ENCODE measurements at places on chromosomes 3 and 15.

GRCh38 chr3:109184726-109185125 is 48.2 kb downstream of the C3orf85 start:
- DNase-seq, result no peak

- no peak for DNase-seq
Measured at GRCh38 chr15:69862540-69862939, 235.2 kb downstream of the TLE3 start.

DNA sequence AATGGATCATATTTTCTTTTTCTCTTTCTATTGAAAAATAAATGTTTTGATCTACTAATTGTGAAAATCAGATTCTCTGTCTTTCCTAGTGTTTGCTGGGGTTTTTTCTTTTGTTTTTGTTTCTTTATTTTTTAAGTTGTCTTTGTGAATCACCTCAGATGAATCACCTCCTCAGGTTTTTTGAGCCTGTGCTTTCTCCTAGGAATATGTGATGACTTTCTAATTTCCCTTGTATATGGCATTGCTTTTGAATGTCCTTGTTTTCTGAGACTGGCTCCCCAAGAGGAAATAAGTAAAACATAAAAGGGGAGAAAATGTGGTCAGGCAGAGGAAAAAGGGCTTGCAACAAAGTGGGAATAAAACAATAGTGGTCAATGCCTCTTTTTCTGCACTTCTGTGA is 750.0 kb downstream of the ZPLD1 start:
- no peak for DNase-seq

DNA sequence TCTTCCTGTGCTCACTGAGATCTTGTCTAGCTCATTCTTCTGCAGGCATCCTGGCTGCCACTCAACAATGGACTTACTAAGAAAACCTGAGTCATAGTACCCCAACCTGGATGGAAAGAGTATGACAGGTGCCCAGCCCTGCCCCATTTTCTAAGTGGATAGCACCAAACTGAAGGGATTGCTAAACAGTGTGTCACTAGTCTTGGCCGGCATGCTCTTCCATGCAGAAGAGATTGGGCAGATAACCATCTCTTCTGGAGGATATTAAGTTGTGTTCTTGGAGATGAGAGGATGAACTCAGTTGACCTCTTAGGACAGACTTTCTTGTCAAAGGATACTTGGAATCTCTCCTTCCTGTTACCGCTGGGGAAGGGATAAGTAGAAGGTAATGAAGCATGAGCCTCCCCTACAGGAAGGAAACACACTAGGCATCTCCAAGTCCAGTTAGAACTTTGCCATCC is 797.5 kb downstream of the AGBL1 start:
- no peak for DNase-seq

GRCh38 chr3:98954242-98954641 is 52.7 kb upstream of the DCBLD2 start:
- peak; percentile 14 for DNase-seq

DNA sequence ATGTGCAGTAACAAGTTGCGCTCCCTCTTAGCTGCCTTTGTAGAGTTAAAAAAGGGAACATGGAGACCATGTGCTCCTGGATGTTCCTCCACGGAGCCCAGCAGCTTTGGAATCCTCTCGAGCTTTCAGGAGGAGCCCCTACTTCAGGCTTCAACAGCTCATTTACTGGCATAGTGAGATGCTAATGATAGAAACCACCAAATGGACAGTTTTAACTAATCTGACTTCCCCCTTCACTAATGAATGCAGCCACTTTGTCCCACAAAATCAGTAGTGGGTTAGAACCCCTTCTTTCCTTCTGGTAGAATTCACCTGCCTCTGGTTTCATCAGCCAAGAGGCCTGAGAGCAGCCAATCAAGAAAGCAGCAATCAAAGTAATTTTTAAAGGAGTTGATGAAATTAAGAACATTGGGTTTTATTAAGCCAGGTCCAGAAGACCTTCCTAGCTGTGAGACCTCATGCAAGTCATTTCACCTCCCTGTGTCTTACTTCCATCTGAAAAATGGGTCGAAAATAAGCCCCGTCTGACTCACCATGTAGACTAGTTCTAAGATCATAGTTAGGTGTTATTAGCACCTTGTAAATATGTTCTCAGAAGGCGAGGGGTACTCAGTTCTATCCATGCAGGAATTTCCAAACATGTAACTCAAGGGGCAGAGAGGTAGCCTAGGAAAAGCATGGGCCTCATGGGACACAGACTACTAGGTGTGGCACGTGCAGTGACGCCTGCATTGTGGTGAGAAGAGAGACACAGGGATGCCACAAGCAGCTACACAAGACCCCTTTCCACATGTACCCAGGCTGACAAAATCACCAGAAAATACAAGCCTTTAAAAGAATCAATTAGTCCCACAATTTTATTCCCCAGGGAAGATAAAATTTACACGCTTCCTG is 179.7 kb upstream of the LPP start:
- no peak for DNase-seq

DNA sequence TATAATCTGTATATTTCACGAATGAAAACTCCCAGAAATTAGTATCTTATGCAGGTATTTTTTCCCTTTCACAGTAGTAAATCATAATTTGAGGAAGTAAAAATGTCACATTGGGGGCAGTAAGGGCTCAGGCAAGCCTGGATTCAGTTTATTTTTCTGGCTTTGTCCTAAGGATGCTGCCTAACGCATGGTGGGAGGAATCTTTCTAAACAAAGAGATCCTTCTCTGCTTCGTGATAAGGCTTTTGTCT is 35.7 kb downstream of the DNASE1L3 start:
- no peak for DNase-seq

DNA sequence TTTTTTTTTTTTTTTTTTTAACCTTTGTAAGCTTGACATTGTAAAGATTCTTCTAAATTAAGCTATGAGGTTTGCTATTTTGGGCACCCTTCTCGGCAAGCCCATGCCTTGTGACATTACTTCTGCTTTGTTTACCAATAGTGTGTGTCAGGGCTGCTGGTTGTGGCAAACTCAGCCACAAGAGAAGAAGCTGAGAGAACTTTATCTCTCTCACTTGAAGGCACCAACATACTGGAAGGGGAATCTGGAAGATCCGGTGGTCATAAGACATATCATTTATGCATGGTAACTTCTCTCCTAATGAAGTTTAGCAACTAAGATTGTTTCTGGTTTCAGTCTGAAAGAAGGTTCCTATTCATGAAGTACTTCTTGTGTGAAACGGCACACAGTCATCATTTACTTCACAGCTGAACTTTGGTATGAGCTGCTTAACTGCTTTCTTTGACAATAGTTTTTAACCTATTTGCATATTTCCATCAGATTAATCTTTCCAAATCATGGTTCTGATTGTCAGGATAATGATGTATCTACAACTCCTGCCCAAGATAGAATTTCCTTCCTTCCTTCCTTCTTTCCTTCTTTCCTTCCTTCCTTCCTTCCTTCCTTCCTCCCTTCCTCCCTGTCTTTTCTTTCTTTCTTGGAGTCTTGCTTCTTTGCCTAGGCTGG is 189.3 kb downstream of the NFKBIZ start:
- no peak for DNase-seq

- peak; percentile 82 for DNase-seq
Measured at GRCh38 chr15:69852482-69852881, 245.2 kb downstream of the TLE3 start.

- DNase-seq, result no peak
Measured at GRCh38 chr15:70528816-70529215, 234.5 kb downstream of the UACA start.
